ENCODE measurements at places on chromosomes 13 and 19.

DNA sequence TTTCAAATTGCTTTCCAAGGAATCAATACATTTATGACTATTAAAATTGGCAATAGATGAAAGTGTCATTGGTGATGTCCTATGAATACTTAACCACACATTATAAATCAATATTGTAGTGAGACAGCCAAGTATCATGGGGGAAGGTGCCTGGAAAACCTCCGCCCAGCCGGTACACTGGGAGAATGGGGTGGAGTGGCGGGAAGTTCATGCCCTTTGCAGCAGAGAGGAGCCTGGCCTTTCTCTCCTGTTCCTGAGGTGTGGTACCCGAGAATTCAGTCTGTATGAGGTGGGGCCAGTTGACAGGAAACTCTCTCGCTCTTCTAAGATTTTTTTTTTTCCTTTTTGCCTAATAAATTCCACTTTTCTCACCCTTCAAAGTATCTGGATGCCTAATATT, 25.4 kb upstream of the ABCC4 start:
- DNase-seq = no peak

DNA sequence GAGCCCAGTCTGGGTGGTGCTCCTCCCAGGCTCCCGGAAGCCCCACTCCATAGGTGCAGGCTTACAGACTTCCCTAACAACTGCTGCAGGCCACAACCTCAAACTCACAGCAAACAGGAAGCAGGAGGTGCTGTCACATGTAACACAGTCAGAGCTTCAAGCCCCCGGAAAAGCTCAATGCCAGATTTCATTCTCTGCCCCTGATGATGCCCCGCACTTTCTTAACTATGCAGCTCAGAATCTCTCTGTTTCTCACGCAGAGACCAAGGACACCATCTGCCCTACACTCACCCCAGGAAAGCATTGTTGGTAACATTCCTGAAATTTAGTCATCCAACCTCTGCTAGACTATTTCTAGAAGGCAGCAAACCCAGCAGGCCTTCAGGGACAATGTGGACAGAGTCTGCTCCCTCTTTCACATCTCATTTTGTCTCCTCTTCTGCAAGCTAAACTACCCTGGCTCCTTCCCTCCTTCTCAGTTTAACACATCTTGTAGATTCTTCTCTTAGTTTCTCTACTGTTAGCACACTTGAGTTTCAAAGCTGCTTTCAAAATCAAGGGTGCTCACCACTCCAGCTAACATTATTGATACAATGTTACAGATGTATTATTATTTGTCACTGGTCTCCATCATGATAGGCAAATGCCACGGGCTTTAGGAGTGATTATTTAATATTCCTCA, 162.5 kb downstream of the KCTD12 start:
- DNase-seq = peak; percentile 73

DNA sequence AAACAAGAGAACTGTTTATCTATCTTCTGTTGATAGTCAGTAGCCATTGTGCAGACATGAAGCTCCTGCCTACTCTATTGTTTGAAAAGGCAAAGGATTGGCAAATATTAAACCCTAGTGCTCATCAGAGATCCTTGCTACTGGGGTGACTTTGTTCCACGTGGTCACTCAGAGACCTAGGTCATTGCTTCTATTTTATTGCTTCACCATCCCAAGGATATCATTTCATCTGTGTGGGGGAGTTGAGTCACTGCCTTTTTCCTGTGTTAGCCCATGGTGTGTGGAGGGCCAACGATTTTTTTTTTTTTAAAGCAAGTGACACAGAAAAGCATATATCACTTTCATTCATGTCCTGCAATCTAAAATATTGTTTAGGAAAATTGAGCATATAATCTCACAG, 254.1 kb upstream of the RXFP2 start:
- DNase-seq = no peak

DNA sequence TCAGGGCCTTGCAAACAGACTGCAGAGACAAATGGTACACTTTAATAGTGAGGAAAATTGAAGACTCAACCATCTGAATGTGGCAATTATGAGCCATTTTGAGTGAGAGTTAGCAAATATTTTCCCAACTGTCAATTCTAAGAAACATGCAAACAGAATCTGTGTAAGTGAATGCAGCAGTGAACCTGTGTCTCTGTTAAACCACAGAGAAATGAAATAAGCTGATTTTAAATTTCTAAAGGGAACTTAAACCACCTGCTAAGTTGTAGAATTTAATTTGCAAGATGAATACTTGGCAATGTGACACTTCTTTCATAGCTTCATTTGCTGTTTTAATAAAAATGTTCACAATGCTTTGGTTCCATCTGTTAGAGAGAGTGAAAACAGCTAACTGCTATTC, 42.0 kb upstream of the TDRD3 start:
- no peak for DNase-seq

- DNase-seq = no peak
Observed at GRCh38 chr13:21364916-21365315, 94.2 kb downstream of the ZDHHC20 start.
